ENCODE measurements at places on chromosomes 2 and 18.
A peak's percentile ranks its signal among the peaks of the same experiment; 100 is the strongest.

DNA sequence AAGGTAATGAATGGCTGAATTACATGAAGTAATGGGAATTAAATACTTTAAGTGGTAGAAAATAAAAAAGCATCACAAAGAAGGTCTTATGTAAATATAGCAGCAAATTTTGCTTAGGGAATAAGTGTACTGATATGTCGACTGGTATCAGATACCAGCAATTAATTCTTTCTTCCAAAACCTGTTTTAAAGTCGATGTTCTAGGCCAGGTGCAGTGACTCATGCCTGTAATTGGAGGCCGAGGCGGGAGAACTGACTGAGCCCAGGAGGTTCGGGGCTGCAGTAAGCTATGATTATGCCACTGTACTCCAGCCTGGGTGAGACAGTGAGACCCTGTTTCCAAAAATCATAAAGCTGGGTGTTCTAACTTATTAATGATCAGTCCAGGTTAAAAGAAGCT, 30.3 kb downstream of the SP3 start:
- no peak for DNase-seq

- DNase-seq, result peak; percentile 52
Measured at GRCh38 chr18:62131301-62131909, 55.5 kb downstream of the PIGN start.

DNA sequence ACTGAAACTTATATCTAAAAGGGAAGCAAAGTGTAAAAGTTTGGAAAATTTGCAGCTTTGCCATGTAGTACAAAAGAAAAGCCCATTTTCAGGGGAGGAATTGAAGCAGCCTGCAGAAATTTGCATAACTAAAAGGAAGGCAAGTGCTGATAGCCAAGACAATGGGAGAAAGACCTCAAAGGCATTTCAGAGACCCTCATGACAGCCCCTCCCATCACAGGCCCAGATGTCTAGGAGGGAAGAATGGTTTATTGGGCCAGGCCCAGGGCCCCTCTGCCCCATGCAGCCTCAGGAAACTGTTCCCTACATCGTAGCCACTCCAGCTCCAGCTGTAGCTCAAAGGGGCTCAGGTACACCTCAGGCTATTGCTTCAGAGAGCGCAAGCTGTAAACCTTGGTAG, 14.4 kb upstream of the WDR75 start:
- no peak for DNase-seq

GRCh38 chr2:219524817-219525216, 10.5 kb downstream of the ASIC4 start:
- DNase-seq, result no peak

GRCh38 chr2:96359310-96359709, 23.7 kb downstream of the NCAPH start:
- DNase-seq, result no peak
